Neuronal stem cell (in vitro differentiated cells): ENCODE measurements at places on chromosomes 2 and 18.

- H3K36me3 ChIP-seq = no peaks in the 10 kb centered on the region
- H3K27me3 ChIP-seq = no peaks in the 10 kb centered on the region
- DNase-seq = no peak
These were observed 32.6 kb upstream of the BCL11A start for GRCh38 chr2:60586081-60586480.

- no peak overlapping the region for H3K27ac ChIP-seq
- H3K4me1 ChIP-seq = no peaks in the 10 kb centered on the region
- H3K36me3 ChIP-seq = no peaks in the 10 kb centered on the region
- H3K27me3 ChIP-seq = no peaks in the 10 kb centered on the region
- H3K4me3 ChIP-seq = no peak overlapping the region
- DNase-seq = no peak
These were observed 11.6 kb upstream of the SCN2A start for GRCh38 chr2:165227571-165227970.

GRCh38 chr2:183244300-183244844, 120.1 kb downstream of the NUP35 start:
- no peaks in the 10 kb centered on the region for H3K27me3 ChIP-seq
- no peak overlapping the region for H3K4me3 ChIP-seq
- no peaks in the 10 kb centered on the region for H3K36me3 ChIP-seq

DNA sequence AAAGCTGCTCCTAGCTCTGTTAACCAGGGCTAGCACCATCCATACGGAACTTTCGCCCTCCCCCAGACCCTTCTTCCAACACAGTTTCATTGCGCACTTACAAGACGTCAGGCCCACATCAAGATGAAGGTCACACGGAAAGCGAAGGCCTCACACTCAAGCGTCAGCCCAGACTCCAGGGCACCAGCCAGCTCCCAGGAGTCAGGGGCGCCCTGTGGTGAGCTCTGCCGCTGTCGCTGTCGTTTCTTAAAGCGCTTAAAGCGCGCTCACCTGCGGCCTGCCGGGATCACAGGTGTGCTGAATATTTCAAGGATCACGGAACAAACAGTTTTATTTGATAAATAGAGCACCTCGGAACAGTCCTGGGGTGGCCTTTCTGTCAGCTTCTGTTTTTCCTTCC, 163.1 kb downstream of the CDH20 start:
- no peaks in the 10 kb centered on the region for H3K4me1 ChIP-seq
- H3K36me3 ChIP-seq = no peaks in the 10 kb centered on the region
- no peak overlapping the region for H3K4me3 ChIP-seq
- no peaks in the 10 kb centered on the region for H3K27me3 ChIP-seq
- no peak overlapping the region for H3K27ac ChIP-seq
- no peak for DNase-seq

DNA sequence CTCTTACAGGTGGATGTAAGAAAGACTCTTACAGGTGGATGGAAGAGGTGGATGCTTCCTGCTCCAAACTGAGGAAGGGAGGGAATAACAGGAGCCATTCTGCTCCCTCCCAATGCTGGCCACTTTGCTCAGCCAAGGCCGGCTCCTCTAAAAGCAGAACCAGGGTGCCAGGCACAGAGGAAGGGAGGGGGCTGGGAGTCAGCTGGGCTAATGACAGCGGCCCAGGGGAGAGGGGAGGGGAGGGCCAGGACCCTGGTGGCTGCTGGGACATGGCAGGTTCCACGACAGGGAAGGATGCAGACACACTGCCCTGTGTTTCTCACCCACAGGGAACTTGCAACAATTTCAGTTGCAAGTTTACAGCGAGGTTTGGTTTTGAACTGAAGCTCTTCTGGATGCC, 173.4 kb downstream of the ANAPC1 start:
- DNase-seq = no peak
- no peaks in the 10 kb centered on the region for H3K27me3 ChIP-seq
- H3K36me3 ChIP-seq = no peaks in the 10 kb centered on the region
- no peak overlapping the region for H3K27ac ChIP-seq
